Motor neuron (in vitro differentiated cells): ENCODE measurements at places on chromosomes 2 and 18. TPM values are rescaled to one million over a fixed set of nuclear protein-coding genes. Genes with fewer than 3 reads are reported as not detected.

GRCh38 chr2:59956981-59957380 is 596.5 kb downstream of the BCL11A start:
- ATAC-seq = no peak

DNA sequence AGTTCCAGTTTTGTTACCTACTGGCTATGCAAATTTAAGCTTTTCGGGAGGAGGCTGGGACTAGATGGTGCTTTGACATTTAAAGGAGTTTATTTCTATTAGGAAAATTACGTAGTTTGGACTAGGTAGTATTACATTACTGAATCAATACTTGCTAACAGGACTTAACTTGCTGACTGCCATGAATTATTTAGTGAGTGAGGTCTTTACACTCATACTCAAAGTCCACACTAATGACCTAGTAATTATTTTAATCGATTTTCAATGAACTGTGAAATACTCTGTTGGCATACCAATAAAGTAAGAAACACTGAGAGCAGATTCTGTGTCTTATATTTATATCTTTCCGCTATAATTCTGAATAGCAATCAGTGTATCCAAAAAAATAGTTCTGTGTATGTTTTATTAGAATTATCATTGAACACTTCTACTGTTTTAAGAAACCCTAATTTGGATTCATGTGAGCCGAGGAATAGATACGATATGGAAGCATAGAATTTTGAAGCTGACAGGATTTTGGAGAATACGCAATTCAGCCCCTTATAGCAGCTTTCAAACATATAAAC is 55.0 kb downstream of the CHST9 start:
- no peak for ATAC-seq

- ATAC-seq = no peak
Measured at GRCh38 chr2:111679202-111679601, 204.8 kb downstream of the ANAPC1 start.

GRCh38 chr2:88230911-88231310 is 60.8 kb downstream of the THNSL2 start:
- ATAC-seq = no peak

DNA sequence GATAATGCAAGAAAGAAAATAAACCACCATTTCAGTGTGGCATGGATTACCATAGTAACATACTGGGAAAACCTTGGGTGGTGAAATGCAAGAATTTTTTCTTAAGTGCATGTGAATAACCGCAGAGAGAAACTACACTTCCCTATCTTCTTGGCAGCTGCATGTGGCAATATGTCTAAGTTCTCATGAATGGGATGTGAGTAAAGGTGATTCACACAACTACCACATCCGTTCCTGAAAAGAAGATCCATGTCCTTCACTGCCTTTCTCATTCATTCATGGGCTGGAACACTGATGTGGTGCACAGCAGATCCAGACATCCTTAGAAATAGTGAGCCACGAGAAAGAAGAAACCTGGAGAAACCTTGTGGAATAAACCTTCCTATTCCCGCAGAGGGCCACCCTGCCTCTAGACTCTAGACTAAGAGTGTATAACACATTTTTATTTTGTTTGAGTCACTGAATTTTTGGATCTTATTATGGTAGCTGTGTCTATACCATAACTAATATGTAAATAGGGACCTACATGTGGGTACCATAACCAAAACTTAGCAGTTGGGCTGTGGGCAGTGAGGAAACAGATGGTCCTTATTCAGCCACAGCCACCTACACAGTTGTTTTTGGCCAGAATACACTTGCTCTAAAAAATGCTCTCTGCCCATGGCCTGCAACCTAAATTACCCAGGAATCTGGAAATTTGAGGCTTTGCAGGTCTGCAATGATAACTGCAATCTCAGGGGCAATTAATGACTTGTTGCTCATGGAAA is 573.3 kb downstream of the LRP1B start:
- no peak for ATAC-seq

- no peak for ATAC-seq
Measured at GRCh38 chr2:223217373-223217772, 165.4 kb downstream of the KCNE4 start.

- ATAC-seq = peak; percentile 74
Measured at GRCh38 chr2:71801969-71802368, 345.7 kb downstream of the CYP26B1 start.

DNA sequence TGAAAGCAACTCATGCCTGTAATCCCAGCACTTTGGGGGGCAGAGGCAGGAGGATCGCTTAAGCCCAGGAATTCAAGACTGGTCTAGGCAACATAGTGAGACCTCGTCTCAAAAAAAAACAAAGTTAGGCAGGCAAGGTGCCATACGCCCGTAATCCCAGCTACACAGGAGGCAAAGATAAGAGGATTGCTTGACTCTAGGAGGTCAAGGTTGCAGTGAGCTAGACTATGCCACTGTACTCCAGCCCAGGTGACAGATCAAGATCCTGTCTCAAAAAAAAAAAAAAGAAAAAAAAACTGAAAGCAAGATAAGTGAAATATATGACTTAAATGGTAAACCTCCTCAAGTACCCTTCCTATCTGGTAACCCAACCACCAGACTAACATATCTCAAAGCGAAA is 59.8 kb downstream of the USP34 start:
- no peak for ATAC-seq

GRCh38 chr18:51260118-51260517 is 62.6 kb upstream of the MEX3C start:
- ATAC-seq = peak; percentile 79

GRCh38 chr2:179511105-179511789 is 246.6 kb upstream of the SESTD1 start:
- ATAC-seq = peak; percentile 90

DNA sequence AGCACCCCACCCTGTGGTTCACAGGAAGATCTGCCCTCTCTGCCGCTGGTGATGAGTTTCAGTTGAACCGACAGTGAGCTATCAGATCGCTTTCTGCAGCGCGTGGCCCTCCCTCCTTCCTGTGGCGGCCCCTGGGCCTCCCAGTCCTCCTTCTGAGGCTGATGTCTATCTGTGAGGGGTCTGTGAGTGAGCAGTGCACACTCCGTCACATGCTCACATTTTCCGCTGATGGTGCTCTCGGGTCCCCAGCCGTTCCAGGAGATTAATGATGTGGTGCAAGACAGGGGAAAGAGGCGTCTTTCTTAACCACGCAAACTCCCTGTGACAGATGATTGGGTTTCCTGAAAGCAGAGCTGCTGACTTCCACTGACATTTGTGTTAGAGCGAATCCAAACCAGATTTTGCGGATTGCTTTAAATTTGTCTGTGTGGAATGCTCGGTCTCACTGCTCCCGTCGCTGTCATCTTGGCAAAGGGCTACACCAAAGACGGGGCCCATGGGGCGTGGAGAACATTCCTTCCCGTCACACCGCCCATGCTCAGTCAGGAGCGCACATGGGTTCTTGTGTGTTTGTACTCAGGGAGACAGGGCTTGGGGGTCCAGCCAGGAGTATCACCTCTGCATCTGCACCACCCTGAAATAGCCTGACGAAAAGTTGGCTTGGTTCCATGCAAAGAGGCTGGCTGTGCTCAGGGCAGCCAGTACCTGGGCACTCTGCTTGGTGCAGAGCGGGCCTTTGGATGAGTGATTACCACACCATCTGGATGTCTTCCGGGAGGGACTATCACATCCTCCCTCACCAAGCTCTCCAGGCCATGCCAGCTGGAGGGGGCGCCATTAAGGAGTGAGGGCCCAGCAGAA is 154.7 kb upstream of the HS6ST1 start:
- ATAC-seq = peak; percentile 86

GRCh38 chr2:42959234-42960001 is 167.0 kb upstream of the HAAO start:
- no peak for ATAC-seq

GRCh38 chr2:151085181-151085611 is 176.5 kb downstream of the RBM43 start:
- no peak for ATAC-seq

GRCh38 chr2:2765839-2766495 is 434.9 kb upstream of the MYT1L start:
- no peak for ATAC-seq

DNA sequence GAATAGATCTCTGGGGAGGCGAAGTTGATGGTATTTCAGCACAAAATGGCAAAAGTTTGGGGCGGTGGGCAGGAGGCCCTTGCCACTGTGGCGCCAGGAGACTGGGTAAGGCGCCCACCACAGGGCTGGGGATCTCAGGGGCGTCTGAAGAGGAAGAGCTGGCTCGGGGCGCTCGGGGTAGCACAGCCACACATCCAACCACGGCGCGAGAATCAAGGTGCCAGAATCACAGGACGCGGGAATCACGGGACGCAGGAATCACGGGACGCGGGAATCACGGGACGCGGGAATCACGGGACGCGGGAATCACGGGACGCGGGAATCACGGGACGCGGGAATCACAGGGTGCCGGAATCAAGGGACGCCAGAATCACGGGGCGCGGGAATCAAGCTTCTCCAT is 174.4 kb downstream of the TMEM18 start:
- no peak for ATAC-seq

GRCh38 chr2:96083989-96084857 is 32.1 kb downstream of the ADRA2B start:
- ATAC-seq = no peak

The FKBP7 gene
- 25.7 and 26.7 TPM in 2 replicates for total RNA-seq

The SPATA3 gene
- not detected in 2 replicates for total RNA-seq

The SH3BP4 gene
- total RNA-seq = 27.9 and 28.9 TPM in 2 replicates

The REG3G gene
- total RNA-seq = 0.23 TPM in 1 of 2 replicates, not detected in the other

The ADD2 gene
- 53.5 and 55.4 TPM in 2 replicates for total RNA-seq

The PPP1R1C gene
- 0.39 TPM in 1 of 2 replicates, not detected in the other for total RNA-seq

The NOSTRIN gene
- 0.71 and 0.86 TPM in 2 replicates for total RNA-seq

The TXNDC2 gene
- 0.31 and 1.9 TPM in 2 replicates for total RNA-seq

The LRRC30 gene
- not detected in 2 replicates for total RNA-seq

The CERKL gene
- total RNA-seq = 0.83 and 1.0 TPM in 2 replicates

The PLEKHH2 gene
- total RNA-seq = 1.1 and 1.4 TPM in 2 replicates

The DCDC2C gene
- not detected in 2 replicates for total RNA-seq

The CHRND gene
- total RNA-seq = 0.26 and 0.50 TPM in 2 replicates

The LRRTM4 gene
- total RNA-seq = 17.0 and 21.2 TPM in 2 replicates
